ENCODE measurements at places on chromosomes 3 and 15.

DNA sequence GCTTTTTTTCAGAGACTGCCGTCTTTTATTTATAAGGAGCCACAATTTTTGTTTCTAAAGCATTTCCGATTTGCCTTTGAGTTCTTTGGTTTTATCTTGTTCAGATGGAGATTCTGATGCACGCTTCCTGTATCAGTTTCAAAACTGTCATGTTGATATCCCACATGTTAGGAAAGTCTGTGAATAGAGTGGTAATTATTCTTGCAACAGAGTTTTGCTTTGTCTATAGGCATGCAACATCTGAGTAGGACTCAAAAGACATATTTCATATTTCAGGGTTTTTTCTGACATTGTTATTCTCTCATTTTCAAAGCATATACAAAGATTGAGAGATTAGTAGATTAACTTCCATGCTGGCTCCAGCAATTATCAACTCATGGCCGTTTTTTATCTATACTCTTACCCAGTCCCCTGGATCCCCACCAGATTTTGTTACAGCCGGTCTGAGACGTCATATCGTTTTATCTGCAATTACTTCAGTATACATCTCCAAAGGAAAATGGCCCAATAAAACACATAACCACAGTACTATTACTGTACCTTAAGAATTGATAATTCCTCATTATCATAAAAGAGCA is 22.4 kb downstream of the PAQR5 start:
- no peak for DNase-seq

- no peak for DNase-seq
Measured at GRCh38 chr3:25916321-25916720, 126.4 kb downstream of the OXSM start.

DNA sequence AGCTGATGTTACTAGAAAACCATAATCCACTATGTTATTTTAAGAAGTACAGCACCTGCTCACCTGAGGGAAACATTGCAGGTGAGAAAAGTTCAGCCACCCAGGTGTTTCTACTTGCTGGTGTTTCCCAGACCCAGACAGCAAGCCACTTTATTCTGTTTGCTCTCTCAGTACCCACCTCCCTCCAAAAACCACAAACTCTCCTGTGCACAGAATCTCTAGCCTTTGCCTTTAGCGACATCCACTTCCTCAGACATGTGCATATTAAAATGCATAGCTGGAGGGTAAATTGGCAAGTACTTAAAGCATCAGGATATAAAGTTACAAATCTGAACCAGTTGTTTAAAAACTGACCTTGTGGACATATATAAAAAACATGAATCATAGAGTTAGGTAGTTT is 36.7 kb downstream of the VGLL3 start:
- DNase-seq, result no peak

DNA sequence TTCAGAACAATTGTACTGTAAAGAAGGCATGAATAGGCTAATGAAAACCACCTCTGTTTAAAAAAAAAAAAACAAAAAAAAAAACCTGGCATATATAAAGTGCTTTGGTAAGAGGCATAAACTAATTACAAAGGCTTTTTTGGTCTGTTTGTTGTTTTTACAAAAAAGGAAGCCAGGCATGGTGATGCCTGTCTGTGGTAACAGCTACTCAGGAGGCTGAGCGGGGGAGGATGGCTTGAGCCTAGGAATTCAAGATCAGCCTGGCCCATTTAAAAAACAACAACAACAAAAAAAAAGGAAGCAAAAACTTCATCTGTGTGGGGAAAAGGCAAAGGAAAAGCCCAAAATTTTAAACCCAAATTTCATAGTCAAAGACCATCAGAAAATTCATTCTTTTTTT is 47.0 kb downstream of the OSBPL10 start:
- no peak for DNase-seq

- no peak for DNase-seq
Measured at GRCh38 chr15:95501865-95502264, 828.6 kb upstream of the NR2F2 start.

DNA sequence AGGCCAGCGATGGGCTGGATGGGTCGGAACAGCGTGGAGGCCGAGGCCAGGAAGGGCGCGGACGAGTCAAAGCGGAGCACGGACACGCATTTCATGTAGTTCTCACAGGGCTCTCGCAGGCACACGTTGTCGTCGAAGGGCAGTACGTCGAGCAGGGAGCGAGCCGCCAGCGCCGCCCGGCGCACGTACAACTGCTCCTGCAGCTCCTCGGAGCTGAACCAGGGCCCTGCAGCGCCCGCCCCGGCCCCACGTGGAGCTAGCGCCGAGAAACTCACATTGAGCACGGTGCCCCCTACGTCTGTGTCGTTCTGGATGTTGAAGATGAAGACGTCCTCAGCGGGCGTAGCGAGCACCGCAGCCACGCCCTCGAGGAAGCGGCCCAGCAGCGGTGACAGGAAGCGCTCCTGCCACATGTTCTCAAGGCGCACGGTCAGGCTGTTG is 5.8 kb downstream of the CELSR3 start:
- DNase-seq, result no peak

DNA sequence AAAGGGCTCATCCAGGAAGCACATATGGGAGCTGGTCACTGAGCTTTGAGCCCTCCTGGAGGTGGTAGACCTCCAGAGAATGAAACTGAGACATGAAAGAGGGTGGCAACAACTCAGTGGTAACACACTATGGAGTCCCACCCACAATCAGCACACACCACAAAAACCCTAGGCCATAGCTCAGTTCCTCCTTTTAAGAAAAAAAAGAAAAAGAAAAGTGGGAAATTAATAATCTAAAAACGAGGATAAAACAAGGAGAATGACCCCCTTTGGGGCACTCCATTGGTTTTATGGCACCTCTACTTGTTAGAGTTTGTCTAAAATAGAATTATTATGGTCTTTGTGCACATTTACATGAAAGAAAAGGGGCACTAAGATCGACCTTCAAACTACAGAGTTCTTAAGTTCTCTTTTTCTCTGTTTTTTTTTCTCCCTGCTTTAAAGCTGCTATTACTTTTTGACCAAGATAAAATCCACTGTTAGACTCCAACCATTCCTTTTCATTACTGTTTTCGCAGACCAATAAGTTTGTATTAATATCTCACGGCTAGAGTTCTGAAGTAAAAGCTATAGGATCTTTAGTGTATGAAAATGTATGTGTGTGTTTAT is 40.2 kb upstream of the ZBTB20 start:
- no peak for DNase-seq

DNA sequence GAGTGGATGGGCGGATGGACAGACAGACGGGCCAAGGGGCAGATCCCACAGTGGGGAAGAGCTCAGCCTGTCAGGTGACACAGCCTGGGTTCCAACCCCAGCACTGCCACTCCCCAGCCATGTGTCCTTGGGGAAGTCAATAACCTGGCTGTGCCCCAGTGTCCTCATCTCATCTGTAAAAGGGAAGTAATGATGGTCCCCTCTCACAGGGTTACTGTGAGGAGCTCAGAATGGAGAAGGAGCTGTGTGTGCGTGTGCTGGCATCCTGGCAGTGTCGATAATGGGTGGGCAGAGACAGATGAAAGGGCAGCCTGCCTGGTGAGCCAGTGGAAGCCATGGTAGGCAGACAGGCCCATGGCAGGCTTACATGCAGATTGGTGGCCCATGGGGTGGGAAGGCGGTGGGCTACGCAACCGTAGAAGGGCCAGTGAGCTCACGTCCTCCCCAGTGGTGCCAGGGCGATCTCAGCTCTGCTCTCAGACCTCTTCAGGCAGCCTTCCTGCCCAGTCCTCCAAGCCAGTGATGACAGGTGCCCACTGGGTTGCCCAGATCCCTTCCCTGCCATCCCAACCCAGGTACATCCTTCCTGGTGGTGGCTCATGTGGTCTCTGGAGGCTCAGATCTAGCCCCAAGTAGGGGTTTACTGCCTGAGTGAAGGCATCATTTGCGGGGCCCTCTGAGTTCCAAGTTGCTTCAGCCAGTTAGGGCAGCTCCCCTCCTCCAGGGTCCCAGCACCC is 2.3 kb upstream of the DNAJB8 start:
- no peak for DNase-seq

GRCh38 chr3:103308921-103309320 is 874.1 kb downstream of the ZPLD1 start:
- no peak for DNase-seq

DNA sequence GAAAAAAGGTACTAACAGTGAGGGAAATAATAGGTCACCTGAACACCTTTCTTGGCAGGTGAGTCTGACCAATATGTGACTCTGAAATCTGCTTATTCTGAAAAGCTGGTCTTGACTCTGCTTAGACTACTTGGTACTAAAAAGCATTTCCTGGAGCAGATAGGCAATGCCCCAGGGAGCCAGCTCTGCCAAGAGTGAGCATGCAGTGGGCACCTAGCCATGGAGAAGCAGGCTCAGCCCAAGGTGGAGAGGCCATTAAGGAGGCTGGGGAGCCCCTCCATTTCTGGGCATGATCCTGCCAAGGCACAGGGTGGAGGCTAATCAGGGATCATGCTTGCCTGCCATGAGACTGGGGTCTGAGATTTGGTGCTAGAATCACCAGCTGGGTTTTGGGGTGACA is 1.6 kb upstream of the LTF start:
- no peak for DNase-seq

- DNase-seq, result no peak
Measured at GRCh38 chr3:140903196-140903595, 38.4 kb upstream of the SLC25A36 start.

DNA sequence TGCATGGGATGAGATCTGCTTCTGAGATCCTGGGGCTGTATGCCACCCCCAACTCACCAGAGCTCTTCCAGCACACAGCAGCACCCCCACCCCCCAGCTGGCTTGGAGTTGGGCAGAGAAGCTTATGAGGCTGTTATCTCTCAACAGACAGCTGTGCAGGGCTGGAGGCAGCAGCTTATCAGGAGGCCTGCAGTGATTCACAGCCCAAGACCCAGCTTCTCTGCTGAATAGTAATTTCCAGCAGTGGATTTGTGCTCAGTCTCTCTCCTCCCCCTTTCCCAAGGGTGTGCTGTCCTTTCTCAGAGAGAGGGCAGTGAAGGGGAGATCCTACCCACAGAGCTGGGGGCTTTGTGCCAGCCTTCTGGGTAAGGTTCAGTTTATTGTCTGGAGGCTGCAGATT is 2.1 kb downstream of the RPP25 start:
- DNase-seq, result no peak

DNA sequence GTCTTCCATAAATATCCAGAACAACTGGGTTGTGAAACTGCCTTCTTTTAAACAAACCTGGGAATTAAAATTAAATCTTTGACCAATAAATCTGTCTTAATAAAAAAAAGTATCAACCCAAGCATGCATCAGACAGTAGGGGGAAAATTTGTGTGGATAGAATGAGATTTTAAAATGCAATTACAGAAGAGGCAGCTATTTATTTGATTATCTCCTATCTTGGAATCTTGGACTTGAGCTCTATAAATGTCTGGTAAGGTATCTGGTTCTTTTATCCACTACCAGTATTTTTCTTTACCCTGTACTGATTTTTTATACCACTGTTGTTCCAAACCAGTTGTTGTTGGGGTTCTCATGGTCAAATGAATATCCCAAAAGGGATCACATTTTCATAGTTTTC is 157.6 kb upstream of the VEPH1 start:
- no peak for DNase-seq

- DNase-seq, result no peak
Measured at GRCh38 chr3:52453496-52454249, at the start of gene TNNC1. Gene TNNC1 (minus strand): TSS chr3:52454041. CDS start chr3:52454015, 26 bp downstream.

- no peak for DNase-seq
Measured at GRCh38 chr3:26460985-26461384, 161.6 kb upstream of the LRRC3B start.

DNA sequence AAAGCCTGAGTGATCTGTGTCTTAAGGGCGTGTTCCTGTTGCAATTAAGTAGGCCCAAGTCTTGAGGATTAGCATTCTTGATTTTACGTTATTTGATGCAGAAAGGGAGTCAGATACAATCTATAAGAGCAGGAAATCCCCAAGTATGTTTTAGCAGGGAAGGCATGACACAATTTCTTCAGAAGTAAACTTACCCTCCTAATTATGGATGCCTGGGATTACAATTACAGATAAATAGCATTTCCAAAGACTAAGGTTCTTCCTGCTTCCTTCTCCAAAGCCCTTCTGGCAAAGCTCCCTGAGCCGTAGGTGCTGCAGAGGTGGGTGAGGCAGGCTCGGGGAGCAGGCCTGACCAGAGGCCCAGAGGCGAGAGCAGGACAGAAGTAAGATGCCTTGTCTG is 34.9 kb upstream of the ST6GAL1 start:
- DNase-seq, result no peak

DNA sequence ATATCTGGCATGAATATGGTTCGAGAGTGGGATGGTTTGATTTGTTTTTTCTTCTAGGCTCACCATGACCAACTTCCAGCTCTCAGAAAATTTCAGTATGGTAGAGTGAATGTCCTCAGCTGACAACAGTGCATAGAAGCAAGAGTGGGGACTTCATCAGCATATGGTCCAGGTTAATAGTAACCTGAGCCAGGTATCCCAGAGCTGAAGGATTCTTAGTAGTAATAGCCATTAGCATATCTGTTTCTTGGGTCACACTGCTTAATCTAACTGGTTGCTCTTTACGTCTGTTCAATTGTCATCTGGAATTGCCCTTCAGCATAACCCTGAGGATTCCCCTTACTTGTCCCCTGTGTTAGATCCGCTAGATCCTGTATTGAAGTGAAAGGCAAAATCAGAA is 151.8 kb downstream of the GMNC start:
- no peak for DNase-seq

- DNase-seq, result no peak
Measured at GRCh38 chr15:68217341-68217740, 12.2 kb downstream of the CLN6 start.

DNA sequence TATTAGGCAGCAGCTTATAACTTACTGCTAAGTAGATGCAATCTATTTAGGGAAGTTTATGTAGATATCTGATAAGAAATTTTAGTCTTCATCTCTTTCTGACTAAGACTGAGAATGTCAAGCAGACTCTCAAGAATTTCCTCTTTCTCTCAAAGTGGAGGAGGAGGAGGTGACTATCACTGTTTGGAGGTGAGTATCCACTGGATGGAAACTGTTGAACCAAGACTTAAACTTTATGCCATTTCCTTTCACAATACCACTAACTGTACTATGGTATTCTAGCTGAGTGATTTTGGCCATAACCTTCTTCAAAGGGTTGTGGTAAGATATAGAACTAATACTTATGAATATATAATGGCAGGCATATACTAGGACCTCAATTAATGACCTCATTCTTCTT is 64.6 kb downstream of the TPRG1 start:
- no peak for DNase-seq

DNA sequence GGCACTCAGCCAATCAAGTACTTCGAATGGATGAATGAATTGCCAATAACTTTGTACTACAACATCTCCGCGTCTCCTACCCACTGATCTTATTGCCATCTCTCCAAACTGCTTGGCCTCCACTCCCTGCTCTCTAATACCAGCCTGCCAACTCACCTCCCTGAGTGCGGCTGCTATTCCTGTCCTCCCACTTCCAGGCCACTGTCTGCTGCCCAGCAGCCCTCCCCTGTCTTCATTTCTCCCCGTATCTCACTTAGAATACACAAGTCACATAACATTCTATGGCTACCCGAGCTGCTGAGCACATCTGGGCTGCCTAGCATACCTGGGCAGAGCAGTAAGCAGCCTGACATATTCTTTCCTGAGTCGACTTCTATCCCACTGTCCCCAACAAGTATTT is 149.9 kb upstream of the LRTM1 start:
- no peak for DNase-seq

Measured in muscle of arm (tissue), 14 donors.